ENCODE measurements at places on chromosomes 3 and 15. TPM values are rescaled to one million over a fixed set of nuclear protein-coding genes. Genes with fewer than 3 reads are reported as not detected.

DNA sequence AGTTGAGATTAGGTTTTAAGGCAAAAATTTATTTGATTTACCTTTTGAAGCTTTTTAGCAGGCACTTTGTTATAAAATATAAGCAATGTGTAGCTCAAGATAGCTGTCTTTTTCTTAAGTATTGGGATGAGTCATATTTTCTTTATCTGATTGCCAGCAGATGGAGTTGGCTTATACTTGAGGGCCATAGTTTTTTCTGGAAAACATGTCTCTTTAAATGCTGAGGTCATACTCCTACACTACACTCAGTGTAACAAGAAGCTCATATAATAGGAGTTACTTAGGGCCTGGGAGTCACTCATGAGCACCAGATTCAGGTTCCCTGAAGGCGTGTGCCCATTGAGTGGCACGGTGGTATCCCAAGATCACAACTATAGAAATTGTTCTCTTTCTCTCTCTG, 579.8 kb downstream of the EDEM1 start:
- no peak for DNase-seq

DNA sequence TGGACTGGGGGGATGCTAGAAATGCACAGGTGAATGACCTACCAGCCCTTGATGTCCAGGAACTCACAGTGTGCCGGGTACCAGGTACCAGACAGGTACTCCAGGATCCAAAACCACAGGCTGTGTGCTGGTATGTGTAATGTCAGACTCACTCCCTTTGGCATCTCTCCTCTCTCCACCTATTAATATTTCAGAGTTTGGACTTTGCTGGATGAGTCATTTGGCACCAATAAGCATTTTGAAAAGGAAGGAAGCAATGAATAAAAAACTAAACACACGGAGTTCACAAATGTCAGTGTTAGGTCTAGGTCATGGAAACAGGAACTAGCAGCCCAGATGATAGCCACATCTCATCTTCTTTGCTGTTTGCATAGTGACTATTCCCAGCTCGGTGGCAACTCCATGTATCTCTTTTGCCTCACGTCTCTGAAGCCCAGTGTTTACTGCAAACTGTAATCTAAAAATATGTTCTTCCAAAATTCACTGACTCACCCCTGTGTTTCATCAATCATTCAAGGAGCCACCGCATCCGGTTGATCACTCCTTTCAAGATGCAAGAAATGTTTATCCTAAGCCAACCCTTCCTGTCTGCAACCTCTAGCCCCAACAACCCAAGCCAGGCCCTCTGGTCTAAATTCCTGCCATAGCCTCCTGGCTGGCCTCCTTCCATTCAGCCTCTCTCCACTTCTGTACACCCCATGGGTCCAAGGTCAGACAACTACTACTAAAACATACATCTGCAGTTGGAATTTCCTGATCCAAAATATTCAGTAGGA, 8.4 kb downstream of the ITGB5 start:
- peak; percentile 60 for DNase-seq

Gene SNTN
- total RNA-seq: not detected

Gene PHLDB2
- 29.0 TPM for total RNA-seq

Gene PTH1R
- total RNA-seq: 10.0 TPM

Gene POPDC2
- 383 TPM for total RNA-seq

Measured in left cardiac atrium (tissue), 4 donors.